ENCODE measurements at places on chromosomes 1 and 21.

- no peak for DNase-seq
Observed at GRCh38 chr1:186657481-186657880, 22.7 kb downstream of the PTGS2 start.

- DNase-seq, result no peak
Observed at GRCh38 chr1:95286479-95286878, 52.5 kb downstream of the RWDD3 start.

DNA sequence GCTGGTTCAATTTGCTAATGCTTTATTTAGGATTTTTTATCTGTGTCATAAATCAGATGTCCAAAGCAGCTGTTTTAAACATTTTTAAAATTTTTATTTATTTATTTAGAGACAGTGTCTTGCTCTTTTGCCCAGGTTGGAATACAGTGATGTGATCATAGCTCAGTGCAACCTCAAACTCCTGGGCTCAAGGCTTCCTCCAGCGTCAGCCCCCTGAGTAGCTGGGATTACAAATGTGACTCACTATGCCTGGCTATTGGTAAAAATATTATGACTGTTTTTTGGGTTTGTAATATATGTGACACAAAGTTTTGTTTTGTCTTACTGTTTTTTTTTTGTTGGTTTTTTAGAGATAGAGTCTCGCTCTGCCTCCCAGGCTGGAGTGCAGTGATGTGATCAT lies 11.8 kb downstream of the ZBED6 start:
- peak; percentile 70 for DNase-seq

DNA sequence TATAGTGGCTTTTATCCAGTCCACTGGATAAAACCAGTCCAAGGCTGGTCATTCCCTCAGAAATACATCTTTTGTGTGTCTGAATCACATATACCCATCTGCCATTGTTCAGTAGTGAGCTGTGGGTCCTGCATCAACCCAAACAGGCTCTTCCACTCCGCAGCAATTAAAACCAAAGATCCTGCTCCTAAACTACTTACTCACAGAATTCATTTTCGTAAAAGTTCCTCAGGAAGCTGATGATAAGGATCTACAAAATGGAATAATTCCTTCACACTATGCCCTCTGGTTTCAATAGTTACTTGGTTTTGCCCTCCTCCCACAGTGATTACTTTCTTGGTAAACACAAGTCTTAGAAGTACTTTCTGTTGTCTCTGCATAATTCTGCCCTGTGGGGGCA lies 5.1 kb upstream of the MFSD2A start:
- no peak for DNase-seq

GRCh38 chr1:184418652-184419349 lies 32.0 kb downstream of the C1orf21 start:
- no peak for DNase-seq

Data from stromal cell of bone marrow (primary cell).